ENCODE measurements at places on chromosomes 5 and 9.

DNA sequence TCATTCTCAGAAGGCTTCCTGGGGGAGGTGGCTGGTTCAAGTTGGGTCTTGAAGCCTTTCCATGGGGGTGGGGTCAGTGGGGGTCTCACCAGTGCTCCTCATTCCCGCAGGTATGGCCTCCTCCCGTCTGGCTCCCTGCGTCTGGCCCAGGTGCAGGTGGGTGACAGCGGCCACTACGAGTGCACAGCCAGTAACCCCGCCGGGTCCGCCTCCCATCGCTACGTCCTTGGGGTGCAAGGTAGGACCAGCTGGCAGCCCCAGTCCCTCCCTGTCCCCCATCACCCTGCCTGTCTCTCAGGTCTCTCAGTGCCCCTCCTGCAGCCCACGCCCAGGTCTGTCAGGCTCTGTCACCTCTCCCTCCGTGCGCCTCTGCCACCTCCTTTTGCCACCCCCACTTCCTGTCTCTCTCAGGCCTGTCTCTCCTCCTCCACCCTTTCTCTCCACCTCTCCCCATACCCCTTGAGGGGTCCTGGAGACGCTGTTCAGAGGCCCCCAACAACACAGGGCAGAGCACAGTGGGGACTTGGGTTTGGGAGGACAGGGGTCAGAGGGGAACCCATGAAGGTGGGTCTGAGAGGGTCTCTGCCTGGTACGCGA is 72.3 kb downstream of the HMCN2 start:
- DNase-seq: no peak

- peak; percentile 2 for DNase-seq
Measured at GRCh38 chr9:74887041-74887980, at the start of gene TRPM6. Gene TRPM6, minus strand, starts transcription at chr9:74887921. Its CDS starts 65 bp downstream, at chr9:74887856.

GRCh38 chr9:126219166-126219565 is 107.5 kb upstream of the MVB12B start:
- no peak for DNase-seq

GRCh38 chr5:140420665-140421361 is 19.2 kb downstream of the ANKHD1 start:
- no peak for DNase-seq

DNA sequence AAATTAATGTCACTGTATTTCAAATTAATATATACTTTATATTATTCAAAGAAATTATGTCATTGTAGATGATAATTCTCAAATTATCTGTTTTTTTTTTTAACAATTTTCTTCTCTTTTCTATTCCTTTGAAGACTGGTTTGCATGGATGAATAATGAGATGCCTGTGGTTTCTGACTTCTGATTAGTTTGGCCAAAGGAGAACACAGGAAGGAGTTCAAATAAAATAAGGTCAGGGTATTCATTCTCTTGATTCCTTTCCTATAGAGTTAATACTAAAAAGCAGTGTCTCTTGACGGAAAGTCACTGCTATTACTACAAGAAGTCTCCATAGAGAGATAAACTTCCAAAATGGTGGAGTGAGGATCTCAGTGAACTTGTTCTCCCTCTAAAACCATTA is 279.6 kb upstream of the FTMT start:
- no peak for DNase-seq
